ENCODE measurements at places on chromosomes 5 and 9. TPM values are rescaled to one million over a fixed set of nuclear protein-coding genes. Genes with fewer than 3 reads are reported as not detected.

DNA sequence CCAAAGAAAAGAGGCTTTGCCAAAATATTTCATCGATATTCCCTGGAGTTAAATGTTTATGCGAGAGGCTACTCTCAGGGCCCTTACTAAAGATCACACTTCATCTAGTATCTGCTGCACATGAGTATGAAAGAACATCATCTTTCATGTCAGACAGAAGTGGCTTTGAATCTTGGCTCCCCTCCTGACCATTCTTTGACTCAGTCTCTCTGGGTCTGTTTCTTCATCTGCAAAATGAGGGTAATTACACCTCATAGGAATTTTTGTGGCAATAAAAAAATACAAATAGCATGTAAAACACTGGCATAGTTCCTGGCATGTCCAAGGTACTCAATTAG is 58.1 kb downstream of the SLIT3 start:
- H3K4me1 ChIP-seq: no peaks in the 10 kb centered on the region
- no peak for DNase-seq
- H3K4me3 ChIP-seq: no peak overlapping the region

DNA sequence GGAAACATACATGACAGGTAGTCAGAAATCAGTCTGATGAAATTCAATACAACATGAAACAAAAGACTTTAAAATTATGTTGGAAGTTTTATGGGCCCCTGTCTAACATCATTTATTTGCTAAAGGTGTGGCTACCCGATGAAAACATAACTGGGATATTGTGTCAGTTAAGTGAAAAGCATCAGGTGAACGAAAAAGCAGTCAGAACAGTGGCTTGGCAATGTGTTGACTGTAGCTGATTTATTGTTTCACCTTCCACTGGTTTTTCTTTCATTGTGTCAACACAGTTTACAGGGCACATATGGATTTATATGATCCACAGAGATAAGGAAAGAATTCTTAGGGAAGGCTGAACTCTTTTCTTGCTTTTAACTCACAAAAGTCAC is 429.6 kb upstream of the ZNF608 start:
- no peak for DNase-seq
- H3K27ac ChIP-seq: no peak overlapping the region
- H3K4me1 ChIP-seq: no peaks in the 10 kb centered on the region
- H3K4me3 ChIP-seq: no peak overlapping the region

- no peaks in the 10 kb centered on the region for H3K36me3 ChIP-seq
- DNase-seq: no peak
- no peak overlapping the region for H3K4me3 ChIP-seq
- H3K27ac ChIP-seq: no peak overlapping the region
- H3K27me3 ChIP-seq: no peaks in the 10 kb centered on the region
Measured at GRCh38 chr5:137026296-137026695, 472.8 kb downstream of the SPOCK1 start.

- H3K27ac ChIP-seq: no peak overlapping the region
- H3K27me3 ChIP-seq: no peaks in the 10 kb centered on the region
- DNase-seq: no peak
- no peaks in the 10 kb centered on the region for H3K36me3 ChIP-seq
Measured at GRCh38 chr5:112533362-112533761, 114.3 kb upstream of the EPB41L4A start.

- no peaks in the 10 kb centered on the region for H3K4me1 ChIP-seq
- peak; percentile 5 for DNase-seq
- no peaks in the 10 kb centered on the region for H3K36me3 ChIP-seq
- no peaks in the 10 kb centered on the region for H3K27me3 ChIP-seq
- H3K4me3 ChIP-seq: no peak overlapping the region
Measured at GRCh38 chr9:138077898-138078540, 200.4 kb downstream of the CACNA1B start.

DNA sequence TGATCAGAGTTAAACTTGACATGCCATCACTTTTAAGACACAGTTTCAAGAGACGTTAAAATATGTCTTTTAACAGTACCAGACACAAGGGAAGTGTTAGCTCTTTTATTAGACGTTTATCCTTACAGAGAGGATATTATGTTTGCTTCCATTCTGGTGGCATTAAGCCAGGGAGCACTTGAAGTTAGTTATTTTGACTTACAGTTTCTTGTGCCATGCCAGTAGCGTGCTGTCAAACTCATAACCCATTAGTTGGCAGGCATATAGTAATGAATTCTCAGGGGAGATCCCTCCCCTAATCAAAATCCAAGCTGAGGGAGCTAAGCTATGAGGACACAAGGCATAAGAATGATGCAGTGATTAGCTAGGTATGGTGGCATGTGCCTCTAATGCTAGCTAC is 66.5 kb downstream of the RPS6 start:
- peaks cover 3% of the 10 kb centered on the region for H3K4me1 ChIP-seq
- no peak for DNase-seq
- no peak overlapping the region for H3K27ac ChIP-seq

GRCh38 chr5:57298985-57299491 is 125.2 kb downstream of the GPBP1 start:
- H3K36me3 ChIP-seq: no peaks in the 10 kb centered on the region
- no peak overlapping the region for H3K27ac ChIP-seq
- H3K27me3 ChIP-seq: no peaks in the 10 kb centered on the region
- peak overlapping the region; percentile 12 for H3K4me3 ChIP-seq
- peak; percentile 27 for DNase-seq

DNA sequence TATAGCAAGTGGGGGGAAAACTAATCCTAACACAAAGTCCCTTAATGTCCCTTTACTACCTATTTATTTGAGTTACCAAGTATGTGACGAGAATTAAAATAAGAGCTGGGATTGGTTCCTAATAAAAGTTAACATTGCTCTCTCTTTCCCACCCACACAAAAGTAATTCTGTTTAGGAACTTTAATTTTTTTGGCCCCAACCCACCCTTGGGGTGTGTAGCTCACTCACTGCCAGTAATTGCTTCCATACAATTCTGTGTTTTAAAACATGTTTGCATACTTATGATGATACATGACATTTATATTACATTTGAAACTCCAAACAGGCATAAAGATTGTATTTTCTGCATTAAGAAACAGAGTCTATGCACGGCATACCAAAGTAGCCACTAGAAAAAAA is 106.5 kb downstream of the BNC2 start:
- H3K36me3 ChIP-seq: no peaks in the 10 kb centered on the region
- no peaks in the 10 kb centered on the region for H3K27me3 ChIP-seq
- no peak for DNase-seq
- no peaks in the 10 kb centered on the region for H3K4me1 ChIP-seq

LVRN gene
- total RNA-seq: 0.48 TPM

FNIP1 gene
- 40.9 TPM for total RNA-seq

PCDHB13 gene
- 2.6 TPM for total RNA-seq

DNA sequence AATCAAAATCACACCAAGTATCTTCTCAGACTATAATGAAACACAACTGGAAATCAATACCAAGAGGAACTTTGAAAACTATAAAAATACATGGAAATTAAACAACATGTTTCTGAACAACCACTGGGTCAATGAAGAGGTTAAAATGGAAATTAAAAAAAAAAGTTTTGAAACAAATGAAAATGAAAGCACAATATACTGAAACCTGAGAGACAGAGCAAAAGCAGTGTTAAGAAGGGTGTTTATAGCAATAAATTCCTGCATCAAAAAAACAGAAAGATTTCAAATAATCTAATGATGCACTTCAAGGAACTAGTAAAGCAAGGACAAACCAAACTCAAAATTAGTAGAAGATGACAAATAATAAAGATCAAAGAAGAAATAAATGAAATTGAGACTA is 92.0 kb downstream of the TMEM232 start:
- H3K27me3 ChIP-seq: no peaks in the 10 kb centered on the region
- H3K4me3 ChIP-seq: no peak overlapping the region
- H3K4me1 ChIP-seq: no peaks in the 10 kb centered on the region
- DNase-seq: no peak
- no peaks in the 10 kb centered on the region for H3K36me3 ChIP-seq

DNA sequence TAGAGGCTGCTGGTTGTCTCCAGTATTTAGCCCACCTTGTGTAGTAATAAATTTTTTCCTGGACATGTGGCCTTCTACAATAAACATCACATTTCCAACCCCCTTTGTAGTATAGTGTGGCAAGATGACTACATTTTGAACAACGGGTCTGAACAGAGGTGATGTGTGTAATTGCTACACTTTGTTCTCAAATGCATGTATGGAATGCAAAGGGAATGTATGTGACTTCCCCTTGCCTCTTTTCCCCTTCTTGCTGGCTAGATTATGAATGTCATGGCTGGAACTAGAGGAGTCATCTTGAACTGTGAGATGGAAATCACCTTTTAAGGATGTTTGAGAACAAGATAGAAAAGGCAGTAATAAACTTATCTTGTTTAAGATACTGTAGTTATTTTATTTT is 54.5 kb downstream of the PRR16 start:
- H3K27me3 ChIP-seq: no peaks in the 10 kb centered on the region
- no peaks in the 10 kb centered on the region for H3K36me3 ChIP-seq
- no peaks in the 10 kb centered on the region for H3K4me1 ChIP-seq
- H3K27ac ChIP-seq: no peak overlapping the region
- H3K4me3 ChIP-seq: no peak overlapping the region

GRCh38 chr9:131138676-131139075 is 13.3 kb downstream of the NUP214 start:
- H3K4me3 ChIP-seq: no peak overlapping the region
- DNase-seq: no peak
- H3K27me3 ChIP-seq: no peaks in the 10 kb centered on the region

DNA sequence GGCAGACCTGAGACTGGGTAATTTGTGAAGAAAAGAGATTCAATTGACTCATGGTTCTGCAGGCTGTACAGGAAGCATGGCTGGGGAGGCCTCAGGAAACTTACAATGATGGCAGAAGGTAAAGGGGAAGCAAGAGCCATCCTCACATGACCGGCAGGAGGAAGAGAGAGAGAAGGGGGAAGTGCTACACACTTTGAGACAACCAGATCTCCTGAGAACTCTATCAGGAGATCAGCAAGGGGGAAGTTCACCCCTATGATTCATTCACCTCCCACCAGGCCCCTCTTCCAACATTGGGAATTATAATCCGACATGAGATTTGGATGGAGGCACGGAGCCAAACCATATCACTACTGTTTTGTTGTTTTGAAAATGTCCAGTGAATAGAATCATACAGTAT is 110.2 kb downstream of the DAPK1 start:
- H3K4me1 ChIP-seq: no peaks in the 10 kb centered on the region
- H3K4me3 ChIP-seq: no peak overlapping the region
- DNase-seq: no peak
- no peaks in the 10 kb centered on the region for H3K27me3 ChIP-seq

- peak overlapping the region; percentile 94 for H3K27ac ChIP-seq
- no peaks in the 10 kb centered on the region for H3K36me3 ChIP-seq
- no peak for DNase-seq
- H3K4me3 ChIP-seq: peak overlapping the region; percentile 67
- no peaks in the 10 kb centered on the region for H3K27me3 ChIP-seq
- peaks cover 40% of the 10 kb centered on the region for H3K4me1 ChIP-seq
Measured at GRCh38 chr5:139342423-139342723, 719 bp downstream of the PAIP2 start.

DNA sequence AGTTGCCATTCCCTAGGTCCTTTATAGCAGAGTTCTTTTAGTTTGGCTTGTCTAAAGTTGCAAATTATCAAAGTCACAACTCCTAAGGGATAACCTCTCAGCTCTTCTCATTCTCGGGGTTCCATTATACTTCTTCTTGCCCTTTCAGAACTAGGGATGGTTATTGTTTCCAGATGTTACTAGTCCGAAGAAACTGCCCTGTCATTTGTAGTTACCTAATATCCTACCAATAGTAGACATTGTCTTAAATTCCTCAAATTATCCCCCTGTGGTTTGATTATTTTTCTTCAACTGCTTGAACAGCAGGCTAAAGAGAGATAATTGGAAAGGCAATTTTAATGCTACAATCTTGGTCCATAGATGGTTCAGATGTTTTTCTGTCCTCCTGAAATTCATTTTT is 709.8 kb downstream of the KCTD16 start:
- H3K4me1 ChIP-seq: no peaks in the 10 kb centered on the region
- no peak for DNase-seq
- no peaks in the 10 kb centered on the region for H3K27me3 ChIP-seq
- no peak overlapping the region for H3K27ac ChIP-seq
- no peak overlapping the region for H3K4me3 ChIP-seq
- H3K36me3 ChIP-seq: no peaks in the 10 kb centered on the region

- H3K27me3 ChIP-seq: no peaks in the 10 kb centered on the region
- H3K4me3 ChIP-seq: no peak overlapping the region
Measured at GRCh38 chr5:29203049-29203448, 1990.4 kb upstream of the CDH6 start.

GRCh38 chr5:96338091-96338490 is 95.0 kb downstream of the PCSK1 start:
- H3K27ac ChIP-seq: no peak overlapping the region
- H3K4me3 ChIP-seq: no peak overlapping the region
- peaks cover 14% of the 10 kb centered on the region for H3K4me1 ChIP-seq
- H3K27me3 ChIP-seq: no peaks in the 10 kb centered on the region
- DNase-seq: no peak

DNA sequence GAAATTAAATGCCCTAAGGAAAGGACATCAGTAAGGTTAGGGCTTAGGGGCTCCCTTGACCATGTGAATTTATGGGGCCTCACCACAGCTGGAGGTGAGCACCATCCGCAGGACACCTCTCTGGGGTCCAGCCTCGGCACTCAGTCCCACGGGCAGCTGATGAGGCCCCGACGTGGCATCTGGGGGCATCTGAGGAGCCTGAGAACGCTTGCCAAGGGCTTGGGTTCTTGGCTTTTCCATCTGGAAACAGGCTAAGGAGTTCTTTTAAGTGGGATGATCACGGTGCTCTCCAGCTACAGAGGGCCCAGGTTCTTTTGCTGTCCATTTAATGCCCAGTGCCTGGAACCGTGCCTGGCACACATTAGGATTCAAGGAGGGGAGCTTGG is 3.6 kb downstream of the NKX2-5 start:
- no peaks in the 10 kb centered on the region for H3K36me3 ChIP-seq
- no peak overlapping the region for H3K27ac ChIP-seq
- H3K4me1 ChIP-seq: peaks cover 14% of the 10 kb centered on the region
- no peak for DNase-seq

DNA sequence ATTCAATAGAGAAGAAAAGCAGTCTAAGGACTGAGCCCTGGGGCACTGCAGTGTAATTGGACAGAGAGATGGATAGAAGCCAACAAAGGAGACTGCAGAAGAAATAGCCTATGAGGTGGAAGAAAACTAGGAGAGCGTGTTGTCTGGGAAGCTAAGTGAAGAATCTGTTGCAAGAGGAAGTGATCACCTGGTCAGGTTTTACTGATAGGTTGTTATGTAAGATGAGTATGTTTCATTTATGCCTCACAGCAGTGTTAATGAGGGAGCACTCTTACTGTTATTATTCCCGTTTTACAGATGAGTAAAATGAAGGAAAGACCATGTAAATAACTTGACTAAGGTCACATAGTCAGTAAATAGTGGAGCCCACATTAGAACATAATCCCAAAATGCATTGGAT is 80.0 kb upstream of the GRHPR start:
- H3K4me3 ChIP-seq: no peak overlapping the region
- H3K27me3 ChIP-seq: no peaks in the 10 kb centered on the region
- H3K4me1 ChIP-seq: no peaks in the 10 kb centered on the region

Measured in adrenal gland (tissue), 19 donors.